NCI-H446 treated with DMSO at 0.1 percent for 48 hours (cell line): ENCODE measurements at places on chromosomes 5 and 9.

DNA sequence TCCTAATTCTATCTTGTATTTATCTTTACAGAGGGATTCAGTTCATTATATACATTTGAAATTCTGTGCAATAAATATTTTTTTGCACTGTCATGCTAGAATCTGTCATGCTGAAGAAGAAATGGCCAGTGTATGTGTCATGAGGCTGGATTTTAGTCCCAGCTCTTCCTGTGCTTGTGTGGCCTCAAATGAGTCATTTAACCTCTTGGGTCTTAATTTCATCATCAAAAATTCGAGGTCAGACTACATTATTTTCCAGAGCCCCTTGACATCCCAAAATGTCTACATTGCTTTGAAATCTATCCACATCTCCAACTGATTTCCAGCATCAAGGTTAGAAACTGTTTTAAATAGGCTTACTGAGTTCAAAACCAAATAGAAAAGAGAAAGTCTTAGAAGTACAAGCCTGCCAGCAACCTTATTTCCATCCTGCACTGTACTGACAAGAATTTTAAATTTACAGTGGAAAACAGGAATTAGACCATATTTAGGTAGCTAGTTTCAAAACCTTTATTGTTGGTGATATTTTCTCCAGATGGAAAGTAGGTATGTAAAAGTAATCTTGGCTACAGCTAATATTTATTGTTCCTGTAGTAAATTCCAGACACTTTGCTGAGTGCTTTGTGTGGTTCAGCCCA lies 96.7 kb upstream of the MAMDC2 start:
- no peak for DNase-seq

DNA sequence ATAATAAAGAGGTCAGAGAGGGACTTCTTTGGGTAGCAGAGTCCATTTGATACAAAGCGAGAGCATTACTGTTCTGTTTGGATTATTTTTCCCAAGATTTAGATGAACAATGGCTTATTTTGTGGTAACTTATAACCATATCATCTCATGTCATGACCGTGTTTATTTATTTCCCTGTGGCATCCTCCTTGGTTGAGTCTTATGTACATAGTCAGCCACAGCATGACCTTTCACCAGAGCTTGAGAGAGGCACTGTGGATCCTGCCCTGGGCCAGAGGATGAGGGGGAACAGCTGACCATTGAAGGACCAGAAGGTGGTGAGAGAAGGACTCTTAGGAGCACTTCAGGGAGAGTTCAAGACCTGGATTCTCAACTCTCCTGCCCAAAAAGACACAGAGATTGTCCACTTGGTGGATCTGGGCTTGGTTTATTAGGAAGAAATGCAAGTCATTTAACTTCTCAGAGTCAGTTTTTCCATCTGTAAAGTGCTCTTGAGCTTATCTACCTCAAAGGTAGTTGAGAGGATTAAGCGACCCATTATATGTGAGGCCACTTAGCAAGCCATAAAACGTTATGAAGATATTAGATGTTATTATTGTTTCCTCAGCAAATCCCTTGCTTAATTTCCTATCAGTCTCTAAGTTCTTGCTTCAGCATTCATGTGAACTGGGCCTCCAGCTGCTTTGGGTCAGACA lies 51.4 kb downstream of the PPIC start:
- DNase-seq = no peak

DNA sequence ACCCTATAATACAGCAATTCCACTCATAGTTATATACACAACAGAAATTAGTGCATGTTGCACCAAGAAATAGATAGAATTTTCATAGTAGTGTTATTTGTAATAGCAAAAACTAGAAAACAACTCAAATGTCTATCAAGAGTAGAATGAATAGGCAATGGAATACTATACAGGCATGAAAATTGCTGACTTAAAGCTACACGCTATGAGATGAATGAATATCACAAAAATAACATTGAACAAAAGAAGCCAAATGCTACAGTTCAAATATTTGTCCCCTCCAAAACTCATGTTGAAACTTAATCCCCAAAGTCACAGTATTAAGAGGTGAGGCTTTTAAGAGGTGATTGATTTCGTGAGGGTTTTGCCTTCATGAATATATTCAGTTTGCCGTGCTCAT lies 215.1 kb downstream of the FRMD3 start:
- no peak for DNase-seq

- DNase-seq = no peak
Measured at GRCh38 chr5:81121836-81122630, 111.1 kb upstream of the CKMT2 start.

- DNase-seq = no peak
Measured at GRCh38 chr5:144304688-144305087, 134.0 kb downstream of the KCTD16 start.

- no peak for DNase-seq
Measured at GRCh38 chr9:32970554-32970953, 30.9 kb downstream of the APTX start.

DNA sequence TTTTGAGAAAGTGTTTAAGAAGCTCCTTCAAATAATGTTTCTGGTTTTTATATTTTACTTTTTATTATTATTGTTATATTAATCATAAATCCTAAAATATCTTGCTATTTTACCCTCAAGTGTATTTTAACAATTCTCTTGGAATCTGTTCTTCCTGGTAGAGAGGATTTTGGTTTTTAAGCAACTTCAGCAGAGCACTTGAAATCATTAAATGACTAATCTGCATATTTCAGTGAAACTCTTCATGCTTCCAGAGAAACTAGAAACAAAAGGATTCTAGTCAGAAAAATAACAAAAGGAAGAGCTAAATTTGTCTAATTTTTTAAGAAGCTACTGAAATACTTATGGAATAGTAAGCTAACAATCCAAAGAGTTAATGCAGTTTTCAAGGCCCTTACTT lies 1057.3 kb downstream of the TLE1 start:
- no peak for DNase-seq

- DNase-seq = no peak
Measured at GRCh38 chr5:103355579-103355978, 97.0 kb downstream of the MACIR start.

GRCh38 chr5:178532236-178532635 lies 58.0 kb downstream of the COL23A1 start:
- no peak for DNase-seq
